ENCODE measurements at places on chromosomes 3 and 15.

- DNase-seq = no peak
Observed at GRCh38 chr3:117597865-117598264, 888.3 kb downstream of the TUSC7 start.

- DNase-seq = no peak
Observed at GRCh38 chr15:68598171-68599152, 19.7 kb downstream of the CORO2B start.

GRCh38 chr3:112230033-112230432 lies 64.0 kb downstream of the SLC9C1 start:
- DNase-seq = no peak

GRCh38 chr3:124518350-124518749 lies 211.9 kb upstream of the UMPS start:
- no peak for DNase-seq

DNA sequence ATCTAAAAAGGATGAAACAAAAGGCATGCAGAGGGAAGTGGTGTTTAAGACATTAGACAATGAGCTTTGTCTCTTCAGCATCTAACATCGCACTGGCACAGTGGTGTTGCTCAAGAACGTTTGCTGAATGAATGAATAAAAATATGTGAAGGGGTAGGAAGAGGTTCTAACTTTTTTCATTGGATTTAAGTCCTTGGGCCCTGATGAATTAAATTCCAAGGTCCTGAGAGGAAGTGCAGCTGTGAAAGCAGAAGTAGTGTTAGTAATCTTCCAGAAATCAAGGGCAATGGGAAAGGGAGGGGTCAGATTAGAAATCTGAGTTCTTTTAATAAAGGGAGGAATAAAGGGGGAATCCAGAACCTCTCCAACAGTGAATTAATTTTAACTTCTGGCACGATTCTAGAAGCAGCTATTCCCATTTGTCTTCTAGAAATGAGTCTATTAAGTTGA lies 29.6 kb downstream of the TLNRD1 start:
- peak; percentile 58 for DNase-seq

- peak; percentile 11 for DNase-seq
Observed at GRCh38 chr3:58693940-58694850, 27.6 kb upstream of the FAM3D start.

DNA sequence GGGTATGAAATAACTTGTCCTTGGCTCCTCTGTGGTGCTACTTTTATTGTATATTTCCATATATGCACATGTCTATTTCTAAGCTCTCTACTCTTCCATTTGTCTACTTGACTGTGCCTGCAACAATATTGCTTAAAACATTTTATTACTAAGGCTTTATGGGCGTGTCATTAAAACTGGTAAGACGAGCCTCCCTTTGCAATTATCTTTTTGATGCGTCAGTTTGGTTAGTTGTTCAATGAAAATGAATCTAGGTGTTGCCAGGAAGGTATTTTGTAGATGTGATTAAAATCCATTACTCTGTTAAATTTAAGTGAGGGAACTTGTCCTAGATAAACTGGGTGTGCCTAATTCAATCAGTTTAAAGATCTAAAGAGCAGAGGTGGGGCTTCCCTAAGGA lies 12.9 kb upstream of the TRA2B start:
- DNase-seq = no peak

DNA sequence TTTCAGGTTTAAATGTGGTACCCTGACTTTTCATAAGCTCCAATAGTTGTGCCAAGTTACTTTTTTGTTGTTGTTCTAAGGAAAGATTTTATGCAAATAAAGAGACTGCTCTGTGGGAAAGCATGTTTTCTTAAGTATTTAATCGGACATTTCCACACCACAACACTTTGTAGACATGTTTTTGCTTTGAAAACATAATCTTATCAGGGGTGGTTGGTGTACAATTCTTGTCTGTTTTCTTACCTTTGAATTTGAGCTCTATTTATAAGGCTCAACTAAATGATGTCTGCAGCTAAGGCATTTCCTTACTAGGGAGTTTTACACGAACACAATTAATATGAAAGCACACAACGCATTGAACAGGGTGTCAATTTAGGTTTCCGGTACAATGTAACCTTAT lies 81.5 kb upstream of the CDIN1 start:
- no peak for DNase-seq

GRCh38 chr15:40463886-40464545 lies 6.8 kb upstream of the CHST14 start:
- DNase-seq = no peak

- DNase-seq = no peak
Observed at GRCh38 chr15:69412274-69412673, 1.9 kb upstream of the KIF23 start.

- DNase-seq = no peak
Observed at GRCh38 chr3:37092484-37092883, 81.9 kb downstream of the LRRFIP2 start.

GRCh38 chr15:39979606-39980005 lies 45.7 kb downstream of the EIF2AK4 start:
- DNase-seq = no peak

All from CD14-positive monocyte (primary cell).